ENCODE measurements at places on chromosomes 2 and 18. TPM values are rescaled to one million over a fixed set of nuclear protein-coding genes. Genes with fewer than 3 reads are reported as not detected.

The SEMA4C gene
- 22.7 TPM for total RNA-seq

The NTSR2 gene
- total RNA-seq = not detected

The ZFP36L2 gene
- 51.1 TPM for total RNA-seq

The ARHGEF33 gene
- 0.62 TPM for total RNA-seq

The ALPG gene
- not detected for total RNA-seq

The FAM228A gene
- total RNA-seq = 0.22 TPM

The DSG4 gene
- not detected for total RNA-seq

The PARD6G gene
- total RNA-seq = 2.1 TPM

The FAM237A gene
- total RNA-seq = 1.2 TPM

All from Right ventricle myocardium inferior (tissue), 1 donor.